ENCODE measurements at places on chromosomes 3 and 15.

DNA sequence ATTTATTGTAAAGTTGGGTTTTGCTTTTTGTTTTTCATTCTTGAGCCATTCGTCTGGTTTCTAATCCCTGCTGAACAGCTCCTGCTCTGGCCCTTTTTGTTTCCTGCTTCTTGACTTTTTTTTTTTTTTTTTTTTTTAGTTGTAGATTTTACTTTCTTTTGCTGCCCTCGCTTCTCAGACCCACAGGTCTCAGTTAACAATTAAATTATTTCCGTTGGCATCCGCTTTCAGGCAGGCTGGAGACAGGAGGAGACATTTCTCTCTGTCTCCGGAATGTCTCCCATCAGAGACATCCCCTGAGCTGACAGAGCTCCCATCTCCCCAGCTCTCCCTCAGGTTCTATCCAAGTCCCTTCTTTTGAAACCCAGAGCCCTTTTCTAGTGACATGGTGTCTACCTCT lies 68.6 kb downstream of the SLC6A6 start:
- no peak for DNase-seq

DNA sequence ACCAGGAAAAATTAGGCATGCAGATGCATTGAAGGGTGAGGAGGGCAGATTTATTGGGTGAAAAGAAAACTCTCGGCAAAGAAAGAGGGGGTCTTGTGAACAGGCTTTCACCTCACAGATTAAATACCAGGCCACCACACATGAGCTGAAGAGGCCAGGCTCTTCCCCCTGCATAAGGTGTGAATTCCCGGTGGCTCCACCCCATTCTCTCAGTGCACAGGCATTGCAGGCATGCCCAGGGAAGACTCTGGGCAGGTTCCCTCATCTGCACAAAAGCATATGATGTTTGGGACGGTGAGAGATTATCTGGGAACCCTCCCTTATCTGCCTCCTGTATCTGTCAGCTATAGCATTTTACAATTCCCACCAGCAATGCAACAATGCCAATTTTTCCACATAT lies 7.2 kb upstream of the SLC35G2 start:
- DNase-seq: no peak

GRCh38 chr3:66386011-66386924 lies 114.6 kb downstream of the LRIG1 start:
- DNase-seq: no peak

DNA sequence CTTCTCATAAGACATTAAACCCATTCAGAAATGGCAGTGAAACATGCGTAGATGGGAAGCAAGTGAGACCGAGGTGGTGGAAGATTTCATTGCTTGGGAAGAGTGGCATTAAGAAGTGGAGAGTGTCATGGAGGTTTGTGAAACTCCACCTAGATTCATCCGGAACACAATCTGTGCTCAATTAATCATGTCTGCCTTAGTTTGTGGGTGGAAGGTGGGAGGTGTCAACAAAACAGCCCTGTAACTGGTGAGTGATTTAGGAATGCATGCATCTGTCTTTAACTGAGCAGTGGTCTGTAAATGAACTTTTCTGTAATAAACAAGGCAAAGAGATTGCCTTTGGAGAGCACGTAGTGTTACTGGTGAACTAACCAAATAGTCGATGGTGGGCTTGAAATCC lies 113.7 kb downstream of the WNT5A start:
- no peak for DNase-seq

GRCh38 chr3:64196236-64196929 lies 28.9 kb downstream of the PRICKLE2 start:
- DNase-seq: no peak

DNA sequence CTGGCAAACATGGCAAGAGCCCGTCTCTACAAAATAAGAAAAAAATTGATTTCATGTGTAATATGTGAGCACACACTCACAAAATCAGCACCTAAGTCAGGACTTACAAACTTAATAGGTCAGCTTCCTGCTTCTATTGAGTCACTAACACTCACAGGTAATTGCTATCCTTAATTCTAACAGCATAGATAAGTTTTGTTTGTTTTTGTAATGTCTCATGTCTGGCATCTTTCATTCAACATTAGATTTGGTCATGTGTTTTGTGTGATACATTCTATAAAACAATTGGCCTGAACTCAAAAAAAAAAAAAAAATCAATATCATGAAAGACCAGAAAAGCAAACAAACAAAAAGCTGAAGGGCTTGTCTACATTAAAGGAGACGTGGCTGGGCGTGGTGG lies 564.7 kb downstream of the AGBL1 start:
- no peak for DNase-seq

DNA sequence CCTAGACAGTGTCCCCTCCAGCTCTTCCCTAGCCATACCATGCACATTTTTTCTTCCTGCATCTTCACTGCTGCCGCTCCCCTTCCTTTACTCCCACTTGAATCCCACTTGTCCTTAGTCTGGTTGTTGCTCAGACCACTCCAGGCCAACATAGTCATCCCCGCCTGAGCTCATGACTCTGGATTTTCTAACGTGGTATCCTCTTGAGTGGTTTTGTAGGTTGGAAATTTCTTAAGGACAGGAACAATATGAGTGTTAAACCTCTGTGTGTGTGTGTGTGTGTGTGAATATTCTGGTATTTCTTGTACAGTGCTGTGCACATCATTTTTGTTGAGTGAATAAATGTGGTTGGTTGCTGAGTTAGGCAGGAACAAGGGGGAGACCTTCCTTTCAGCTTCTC lies 3.1 kb downstream of the BAHD1 start:
- no peak for DNase-seq

DNA sequence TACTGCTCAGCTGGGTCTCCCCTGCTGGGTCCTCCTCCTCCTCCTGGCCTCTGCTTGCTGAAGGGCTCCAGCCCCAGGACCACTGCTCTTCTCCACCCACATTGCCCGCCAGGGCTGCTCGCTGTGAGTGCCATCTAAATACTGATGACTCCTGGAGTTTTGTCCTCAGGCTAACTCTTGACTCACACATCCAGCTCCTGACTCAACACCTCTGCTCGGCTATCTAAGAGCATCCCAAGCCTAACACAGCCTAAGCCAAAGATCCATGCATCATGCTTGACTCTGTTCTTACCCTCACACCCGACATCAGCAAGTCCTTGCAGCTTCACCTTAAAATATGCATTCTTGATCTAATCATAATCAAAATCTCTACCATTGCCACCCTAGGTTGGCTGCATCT lies 260.2 kb downstream of the KLF13 start:
- no peak for DNase-seq

- no peak for DNase-seq
Observed at GRCh38 chr3:61858054-61858453, 296.7 kb downstream of the PTPRG start.
